ENCODE measurements at places on chromosomes 1 and 21.

DNA sequence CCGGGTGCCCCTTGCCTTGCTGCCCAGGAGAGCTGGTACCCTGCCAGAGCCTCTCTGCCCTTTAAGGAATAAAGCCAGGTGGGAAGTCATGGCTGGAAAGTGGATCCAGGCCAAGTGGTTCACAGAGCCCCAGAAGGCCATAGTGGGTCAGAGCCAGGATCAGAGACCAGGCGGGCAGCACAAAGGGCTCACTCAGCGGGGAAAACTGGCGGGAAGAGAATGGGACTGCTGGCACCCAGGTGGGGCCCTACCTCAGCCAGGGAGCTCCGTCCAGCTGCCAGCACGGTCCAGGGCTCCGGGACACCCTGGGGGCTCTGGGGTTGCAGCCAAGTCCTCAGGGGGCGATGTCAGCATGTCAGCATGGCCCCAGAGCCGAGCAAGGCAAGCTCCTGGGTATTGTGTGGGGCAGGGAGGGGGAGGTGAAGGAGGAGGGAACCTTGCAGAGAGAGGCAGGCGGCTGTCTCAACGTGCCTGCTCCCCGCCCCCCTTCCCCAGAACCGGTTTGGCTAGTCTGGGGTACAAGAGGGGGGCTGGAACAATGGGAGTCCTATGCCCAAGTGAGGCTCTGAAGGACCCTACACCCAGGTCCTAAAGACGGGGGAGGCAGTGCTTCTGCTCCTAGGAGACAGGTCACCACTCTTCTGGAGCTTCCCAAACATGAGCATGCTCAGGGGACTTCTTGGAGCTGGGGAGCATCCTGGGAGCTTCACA lies at the start of gene ARHGEF19:
Gene ARHGEF19 (minus strand): TSS at position 402 of the 711 bp plus-strand sequence. CDS start 3,598 bp downstream, outside the sequence.
- no peak for DNase-seq

DNA sequence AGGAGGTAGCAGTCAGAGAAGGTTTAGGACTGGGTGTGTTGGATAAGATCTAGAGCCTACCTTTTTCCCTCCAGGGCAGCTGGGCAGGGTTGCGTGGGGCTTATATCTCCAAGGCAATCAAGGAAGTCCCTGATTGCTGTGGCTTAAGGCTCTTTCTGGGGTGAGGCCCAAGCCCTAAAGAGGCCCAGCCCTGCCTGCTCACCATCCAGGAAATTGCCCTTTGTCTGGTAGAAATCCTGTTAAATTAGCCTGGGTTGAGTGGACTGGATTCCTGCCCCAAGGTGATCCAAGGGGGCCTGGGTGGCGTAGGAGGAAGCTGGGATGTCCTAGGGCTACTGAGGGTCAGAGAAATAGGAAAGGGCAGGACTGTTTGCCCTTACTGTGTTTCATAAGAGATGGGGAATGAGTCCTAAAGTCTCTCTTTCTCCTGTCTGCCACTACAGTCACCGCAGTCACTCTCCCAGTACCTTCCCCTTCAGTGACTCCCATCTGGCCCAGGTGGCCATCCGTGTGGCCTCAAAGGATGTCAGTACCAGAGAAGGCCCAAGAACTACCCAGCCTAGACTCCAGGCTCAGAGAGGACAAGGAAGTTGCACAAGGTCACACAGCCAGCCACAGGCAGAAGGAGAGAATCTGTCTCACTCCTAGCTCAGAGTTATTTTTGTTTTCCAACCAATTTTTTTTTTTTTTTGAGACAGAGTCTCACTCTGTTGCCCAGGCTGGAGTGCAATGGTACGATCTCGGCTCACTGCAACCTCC lies 25.8 kb downstream of the MFSD2A start:
- no peak for DNase-seq

GRCh38 chr1:47776667-47777131 lies 220.5 kb downstream of the TRABD2B start:
- DNase-seq: no peak

DNA sequence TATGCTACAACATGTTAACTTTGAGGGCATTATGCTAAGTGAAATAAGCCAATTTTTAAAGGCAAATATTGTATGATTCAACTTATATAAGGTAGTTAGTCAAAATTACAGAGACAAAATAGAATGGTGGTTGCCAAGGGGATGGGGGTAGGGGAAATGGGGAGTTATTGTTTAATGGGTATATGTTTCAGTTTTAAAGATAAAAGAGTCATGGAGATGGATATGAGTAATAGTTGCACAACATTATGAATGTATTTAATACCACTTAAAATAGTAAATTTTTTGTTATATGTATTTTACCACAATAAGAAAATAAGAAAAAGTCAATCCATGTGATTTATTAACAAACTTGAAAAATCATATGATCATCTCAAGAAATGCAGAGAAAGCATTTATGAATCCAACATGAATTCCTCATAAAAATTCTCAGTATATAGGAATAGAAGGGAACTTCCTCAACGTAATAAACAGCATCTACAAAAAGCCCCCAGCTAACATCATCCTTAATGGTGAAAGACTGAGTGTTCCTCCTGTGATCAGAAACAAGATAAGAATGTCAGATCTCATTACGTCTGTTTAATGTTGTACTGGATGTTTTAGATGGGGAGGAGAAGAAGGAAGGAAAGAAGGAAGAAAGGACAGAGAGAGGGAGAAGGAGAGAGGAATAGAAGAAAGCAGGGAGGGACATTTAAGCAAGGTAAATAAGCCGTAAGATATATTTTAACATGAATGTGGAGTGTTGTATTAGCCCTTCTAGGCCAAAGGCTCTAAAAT lies 6.7 kb upstream of the TSEN15 start:
- DNase-seq: no peak

DNA sequence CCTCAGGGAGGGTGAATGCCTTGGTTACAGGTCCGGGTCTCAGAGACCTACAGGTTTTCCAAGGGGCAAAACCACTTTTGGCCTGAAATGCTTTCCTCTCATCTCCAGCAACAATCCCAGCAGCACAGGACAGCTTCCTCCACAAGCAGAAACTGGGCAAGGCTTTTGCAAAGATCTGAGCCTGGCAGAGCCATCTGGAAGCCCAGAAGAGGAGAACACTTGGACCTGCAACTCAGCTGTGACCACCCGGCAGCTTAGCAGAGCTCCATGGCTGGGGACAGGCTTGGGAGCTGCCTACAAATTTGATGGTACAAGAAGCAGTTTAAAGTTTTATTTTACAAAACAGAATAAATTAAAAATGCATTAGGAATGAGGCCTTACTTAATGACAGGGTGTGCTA lies 90.0 kb upstream of the KCND3 start:
- no peak for DNase-seq

DNA sequence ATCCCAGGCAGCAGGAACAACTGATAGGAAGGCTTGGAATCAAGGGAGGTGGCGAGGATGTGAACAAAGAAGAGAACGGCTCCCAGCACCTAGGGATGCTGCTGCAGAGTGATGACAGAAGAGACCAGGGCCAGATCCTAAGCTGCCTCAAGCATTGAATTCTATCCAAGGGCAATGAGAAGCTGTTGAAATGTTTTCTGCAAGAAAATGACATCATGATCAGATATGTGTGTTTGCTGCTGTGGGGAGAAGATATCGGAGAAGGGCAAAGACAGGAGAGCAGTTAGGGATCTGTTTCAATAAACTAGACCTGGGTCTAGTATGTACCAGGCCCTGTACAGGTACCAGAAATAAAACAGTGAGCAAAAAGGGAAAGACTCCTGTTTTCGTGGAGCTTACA lies 194.7 kb upstream of the RAB4A start:
- no peak for DNase-seq

GRCh38 chr1:96968541-96968940 lies 247.0 kb downstream of the PTBP2 start:
- no peak for DNase-seq

DNA sequence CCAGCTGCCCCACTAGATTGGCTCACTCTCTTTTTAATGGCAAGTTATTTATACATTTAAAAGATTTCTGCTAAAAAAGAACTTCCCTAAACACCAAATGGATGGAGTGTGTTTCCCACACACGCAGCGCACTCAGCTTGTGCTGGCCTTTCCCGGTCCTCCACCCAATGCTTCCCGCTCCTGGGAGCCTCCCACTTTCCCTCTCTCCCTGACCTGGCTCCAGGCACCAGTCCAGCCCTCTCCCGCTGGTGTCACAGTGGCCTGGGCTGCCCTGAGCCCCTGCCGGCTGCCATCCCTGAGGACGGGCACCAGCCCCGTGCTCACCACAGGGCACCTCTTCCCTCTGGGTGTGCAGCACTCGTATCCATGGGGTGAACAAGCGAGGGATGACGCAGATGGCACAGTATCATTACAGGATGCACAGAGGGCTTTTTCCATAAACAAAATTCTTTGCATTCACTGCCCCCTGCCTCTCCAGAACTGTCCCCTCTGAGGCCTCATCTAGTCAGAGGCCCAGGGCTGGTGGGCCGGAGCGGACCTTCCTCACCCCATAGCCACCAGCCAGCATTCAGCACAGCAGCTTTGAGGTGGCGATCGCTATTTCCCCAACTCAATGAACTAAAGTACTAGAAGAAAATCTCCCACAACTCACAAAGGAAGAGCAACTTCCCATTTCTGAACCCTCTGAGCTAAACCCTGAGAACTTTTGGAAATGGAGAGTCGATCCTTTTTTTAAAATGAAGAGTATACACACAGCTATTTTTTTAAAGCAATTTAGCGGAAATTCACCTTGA lies 68.5 kb downstream of the SLC37A1 start:
- no peak for DNase-seq

GRCh38 chr1:47931395-47931794 lies 65.8 kb downstream of the TRABD2B start:
- no peak for DNase-seq

GRCh38 chr1:236762410-236762809 lies 32.7 kb upstream of the MTR start:
- DNase-seq: no peak

DNA sequence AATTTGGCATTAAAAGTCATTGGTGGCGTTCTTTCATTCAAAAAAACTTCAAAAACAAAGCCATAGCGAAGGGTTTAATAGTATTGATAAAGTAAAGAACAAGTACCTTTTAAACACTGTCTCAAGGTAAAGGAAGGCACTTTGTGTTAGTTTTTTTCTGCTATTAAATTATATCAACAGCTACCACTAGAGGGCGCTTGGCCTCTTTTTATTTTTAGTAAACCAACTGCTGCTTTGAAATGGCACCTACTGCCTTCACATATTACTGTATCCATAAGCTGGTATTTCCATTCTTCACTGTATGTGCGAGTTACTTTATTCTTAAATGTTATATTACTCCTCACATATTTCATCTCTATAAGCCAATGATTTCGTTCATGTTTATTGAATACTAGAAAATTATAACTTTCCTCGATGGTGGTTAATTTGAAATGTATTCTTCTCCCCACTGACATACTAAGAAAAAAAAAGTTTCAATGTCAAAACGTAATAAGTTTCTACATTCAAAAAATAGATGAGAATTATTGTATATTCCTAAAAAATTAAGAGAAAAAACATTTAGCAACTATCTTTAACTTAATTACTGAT lies 125.7 kb upstream of the CXADR start:
- DNase-seq: no peak

DNA sequence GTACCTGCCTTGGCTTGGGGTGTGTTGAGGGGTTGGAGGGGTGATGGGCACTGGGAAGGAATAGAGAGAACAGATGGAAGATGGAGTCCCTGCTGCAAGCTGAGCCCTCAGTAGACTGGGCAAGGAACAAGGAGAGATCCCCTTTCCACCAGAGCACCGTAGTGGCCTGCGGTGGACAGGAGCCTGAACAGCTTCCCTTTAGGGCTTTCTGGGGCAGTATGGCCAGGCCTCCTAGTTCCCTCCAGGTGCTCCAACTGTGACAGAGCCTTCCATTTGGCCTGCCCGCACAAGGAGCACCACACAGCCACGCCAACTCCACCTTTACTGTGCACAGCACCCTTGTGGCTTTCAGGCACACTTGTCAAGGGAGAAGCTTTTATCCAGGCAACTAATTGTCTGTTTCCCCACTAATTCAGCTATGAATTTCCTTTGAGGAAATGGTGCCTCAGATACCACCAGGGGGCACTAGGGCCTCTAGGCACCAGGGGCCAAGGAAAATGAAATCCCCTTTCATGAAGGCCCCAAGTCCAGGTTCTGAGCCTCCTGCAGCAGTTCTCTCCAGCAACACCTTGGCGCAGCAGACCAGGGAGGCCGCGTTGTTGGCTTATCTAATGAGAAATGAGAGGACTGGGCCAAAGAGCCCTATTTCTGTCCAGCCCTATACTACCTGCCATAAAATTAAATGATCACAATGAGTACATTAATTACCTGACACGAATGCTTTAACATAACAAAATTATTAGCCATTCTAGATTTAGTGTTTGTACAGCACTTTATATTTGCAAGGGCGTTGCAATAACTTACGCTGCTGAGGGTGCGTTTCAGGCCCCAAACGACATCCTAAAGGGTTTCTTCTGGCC lies 23.1 kb upstream of the ERI3 start:
- DNase-seq: peak; percentile 11

DNA sequence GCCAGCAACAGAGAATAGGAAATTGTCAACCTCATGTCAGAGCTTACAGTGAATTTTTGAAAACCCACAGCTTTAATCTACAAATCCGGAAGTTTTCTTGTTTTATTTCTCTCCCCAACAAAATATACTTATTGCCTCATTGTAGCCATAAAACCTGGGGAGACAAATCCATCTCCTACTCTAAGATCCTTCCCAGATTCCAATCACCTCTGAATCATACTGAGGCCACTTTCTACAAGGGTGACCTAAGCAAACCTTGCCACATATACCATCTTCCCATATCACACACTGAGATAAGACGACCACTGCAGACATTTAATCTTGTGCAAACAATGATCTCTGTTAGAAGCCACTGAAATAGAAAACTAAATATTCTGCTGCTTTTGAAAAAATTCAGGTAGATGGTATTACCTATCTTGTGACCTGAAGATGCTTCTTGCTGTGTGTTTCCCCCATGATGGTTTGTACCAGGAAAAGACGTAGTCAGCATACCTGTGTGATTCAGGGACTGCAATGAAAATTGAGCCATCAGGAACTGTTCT lies 171.5 kb upstream of the DUSP10 start:
- DNase-seq: no peak

DNA sequence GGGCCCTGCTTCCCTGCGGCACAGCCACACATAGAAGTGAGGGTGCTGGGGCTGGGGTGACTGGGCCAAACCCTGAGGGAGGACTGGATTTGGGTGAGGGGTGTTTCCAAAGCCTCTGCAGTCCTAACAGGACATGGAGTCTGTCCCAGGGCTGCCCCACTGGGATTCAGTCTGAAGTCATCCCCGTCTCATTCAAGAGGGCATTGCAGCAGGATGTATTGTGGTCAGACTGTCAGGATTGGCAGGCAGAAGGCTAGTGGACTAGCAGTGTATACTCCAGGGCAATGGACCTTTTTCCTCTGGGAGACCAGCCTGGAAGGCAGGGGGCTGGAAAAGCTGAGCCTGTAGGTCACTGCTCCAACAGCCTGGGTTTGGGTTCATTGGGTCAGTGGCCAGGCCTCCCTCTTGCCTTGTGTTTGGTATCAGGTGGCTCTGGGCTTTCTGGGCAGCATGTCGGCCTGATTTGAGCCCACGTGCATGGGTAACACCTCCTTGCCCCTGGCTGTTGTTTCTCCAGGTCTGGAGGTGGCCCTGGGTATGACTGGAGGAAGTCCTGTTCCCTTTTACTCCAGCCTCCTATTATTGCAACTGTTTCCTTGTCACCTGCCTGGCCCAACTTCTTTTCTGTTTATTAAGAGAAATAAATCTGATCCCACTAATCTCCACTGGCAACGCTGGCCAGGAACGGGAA lies 41.0 kb upstream of the SYNC start:
- no peak for DNase-seq

GRCh38 chr1:53373246-53373645 lies 45.4 kb upstream of the LRP8 start:
- no peak for DNase-seq

GRCh38 chr1:83918688-83919285 lies 80.1 kb downstream of the TTLL7 start:
- DNase-seq: no peak

- no peak for DNase-seq
Observed at GRCh38 chr1:44820328-44821239, 12.3 kb downstream of the BTBD19 start.
